Testis (tissue), 5 donors: ENCODE measurements at places on chromosomes 4 and X.

GRCh38 chrX:100829730-100830129, 9.5 kb downstream of the CSTF2 start:
- no peak overlapping the region for H3K27ac ChIP-seq
- no peaks in the 10 kb centered on the region for H3K4me1 ChIP-seq
- no peak overlapping the region for H3K4me3 ChIP-seq
- no peaks in the 10 kb centered on the region for H3K27me3 ChIP-seq
- DNase-seq = no peak

- no peak overlapping the region for H3K4me3 ChIP-seq
- DNase-seq = no peak
- H3K4me1 ChIP-seq = no peaks in the 10 kb centered on the region
- H3K27me3 ChIP-seq = no peaks in the 10 kb centered on the region
- no peaks in the 10 kb centered on the region for H3K36me3 ChIP-seq
Observed at GRCh38 chr4:22670956-22671355, 21.8 kb upstream of the GBA3 start.

GRCh38 chr4:124806403-124806802, 93.9 kb upstream of the ANKRD50 start:
- no peak overlapping the region for H3K27ac ChIP-seq
- DNase-seq = no peak
- no peak overlapping the region for H3K4me3 ChIP-seq
- no peaks in the 10 kb centered on the region for H3K4me1 ChIP-seq
- no peaks in the 10 kb centered on the region for H3K36me3 ChIP-seq
- no peaks in the 10 kb centered on the region for H3K27me3 ChIP-seq

GRCh38 chr4:185265942-185266341, 56.5 kb downstream of the SNX25 start:
- no peaks in the 10 kb centered on the region for H3K27me3 ChIP-seq
- no peak for DNase-seq
- no peak overlapping the region for H3K27ac ChIP-seq
- H3K4me1 ChIP-seq = no peaks in the 10 kb centered on the region

DNA sequence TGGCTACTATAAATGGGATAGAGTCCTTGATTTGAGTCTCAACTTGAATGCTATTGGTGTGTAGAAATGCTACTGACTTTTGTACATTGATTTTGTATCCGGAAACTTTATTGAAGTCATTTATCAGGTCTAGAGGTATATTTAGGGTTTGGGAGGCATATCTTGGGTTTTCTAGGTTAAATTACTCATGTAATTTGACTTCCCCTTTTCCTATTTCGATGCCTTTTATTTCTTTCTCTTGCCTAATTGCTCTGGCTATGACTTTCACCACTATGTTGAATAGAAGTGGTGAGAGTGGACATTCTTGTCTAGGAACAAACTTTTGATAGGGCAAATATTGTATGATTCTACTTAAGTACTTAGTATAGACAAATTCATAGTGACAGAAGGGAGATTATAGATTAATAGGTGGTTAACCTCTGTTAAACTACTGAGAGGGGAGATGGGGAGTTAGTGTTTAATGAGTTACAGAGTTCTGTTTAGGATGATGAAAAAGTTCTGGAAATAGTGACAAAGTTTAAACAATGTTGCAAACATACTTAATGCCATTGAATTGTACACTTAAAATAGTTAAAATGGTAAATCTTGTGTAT, 22.8 kb upstream of the HSPA4L start:
- no peak for DNase-seq
- H3K36me3 ChIP-seq = no peaks in the 10 kb centered on the region
- H3K27me3 ChIP-seq = no peaks in the 10 kb centered on the region
- no peak overlapping the region for H3K27ac ChIP-seq
- H3K4me3 ChIP-seq = no peak overlapping the region

- no peak overlapping the region for H3K4me3 ChIP-seq
- no peak for DNase-seq
- no peaks in the 10 kb centered on the region for H3K36me3 ChIP-seq
- no peaks in the 10 kb centered on the region for H3K4me1 ChIP-seq
- no peaks in the 10 kb centered on the region for H3K27me3 ChIP-seq
- no peak overlapping the region for H3K27ac ChIP-seq
Observed at GRCh38 chr4:160142579-160142978, 1039.7 kb downstream of the RAPGEF2 start.

DNA sequence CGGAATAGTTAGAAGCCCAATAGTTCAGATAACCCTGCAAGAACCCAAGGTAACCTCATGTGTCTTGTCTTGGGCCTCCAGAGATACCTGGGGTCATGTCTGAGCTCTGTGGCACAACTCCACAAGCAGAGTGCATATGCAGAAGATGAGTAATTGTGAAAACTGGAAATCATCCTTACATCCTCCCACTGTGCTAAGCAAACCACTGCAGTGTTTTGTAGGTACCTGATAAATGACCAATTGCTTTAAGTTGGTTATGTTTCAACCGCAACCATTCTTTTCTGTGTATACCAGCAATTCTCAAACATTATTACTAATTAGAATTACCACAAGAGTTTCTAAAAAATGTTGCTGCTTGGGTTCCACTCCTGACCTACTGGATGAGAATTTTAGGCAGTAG, 73.2 kb downstream of the CBLL2 start:
- no peak overlapping the region for H3K4me3 ChIP-seq
- no peak for DNase-seq
- no peaks in the 10 kb centered on the region for H3K27me3 ChIP-seq
- H3K27ac ChIP-seq = no peak overlapping the region

GRCh38 chrX:15989716-15990115, 133.6 kb upstream of the GRPR start:
- H3K4me3 ChIP-seq = no peak overlapping the region
- no peaks in the 10 kb centered on the region for H3K27me3 ChIP-seq
- no peak overlapping the region for H3K27ac ChIP-seq
- H3K36me3 ChIP-seq = no peaks in the 10 kb centered on the region
- no peak for DNase-seq

- DNase-seq = no peak
- H3K4me1 ChIP-seq = no peaks in the 10 kb centered on the region
- H3K4me3 ChIP-seq = no peak overlapping the region
- no peaks in the 10 kb centered on the region for H3K27me3 ChIP-seq
Observed at GRCh38 chrX:2965965-2966364, 36.8 kb upstream of the ARSD start.

GRCh38 chrX:110569506-110569905, 210.9 kb downstream of the RTL9 start:
- H3K4me3 ChIP-seq = no peak overlapping the region
- no peak overlapping the region for H3K27ac ChIP-seq
- no peaks in the 10 kb centered on the region for H3K27me3 ChIP-seq
- H3K4me1 ChIP-seq = no peaks in the 10 kb centered on the region
- no peaks in the 10 kb centered on the region for H3K36me3 ChIP-seq

- DNase-seq = no peak
- H3K27me3 ChIP-seq = no peaks in the 10 kb centered on the region
- H3K36me3 ChIP-seq = no peaks in the 10 kb centered on the region
- H3K27ac ChIP-seq = no peak overlapping the region
- no peak overlapping the region for H3K4me3 ChIP-seq
Observed at GRCh38 chr4:19438233-19438632, 813.5 kb upstream of the SLIT2 start.

DNA sequence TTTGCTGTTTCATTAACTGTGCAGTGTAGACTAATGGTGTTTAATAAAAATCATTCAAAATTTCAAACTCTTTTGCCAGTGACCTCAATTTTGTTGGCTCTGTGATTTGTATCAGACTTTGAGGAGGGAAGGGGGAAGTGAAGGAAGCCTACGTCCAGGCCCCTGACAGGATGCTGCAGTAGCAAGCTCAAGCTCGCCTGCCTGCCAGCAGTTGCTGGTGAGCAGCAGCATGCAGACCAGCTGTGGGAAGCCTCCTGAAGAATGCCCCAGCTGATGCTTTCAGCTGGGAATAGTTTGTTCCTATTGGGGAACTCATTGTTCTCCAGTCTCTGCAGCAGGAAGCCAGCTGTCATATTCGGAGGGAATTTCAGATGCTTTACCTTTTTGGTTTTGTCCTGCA, 495.2 kb downstream of the AFF2 start:
- DNase-seq = peak; percentile 13
- no peak overlapping the region for H3K27ac ChIP-seq
- H3K4me1 ChIP-seq = no peaks in the 10 kb centered on the region
- no peak overlapping the region for H3K4me3 ChIP-seq
- H3K36me3 ChIP-seq = no peaks in the 10 kb centered on the region

DNA sequence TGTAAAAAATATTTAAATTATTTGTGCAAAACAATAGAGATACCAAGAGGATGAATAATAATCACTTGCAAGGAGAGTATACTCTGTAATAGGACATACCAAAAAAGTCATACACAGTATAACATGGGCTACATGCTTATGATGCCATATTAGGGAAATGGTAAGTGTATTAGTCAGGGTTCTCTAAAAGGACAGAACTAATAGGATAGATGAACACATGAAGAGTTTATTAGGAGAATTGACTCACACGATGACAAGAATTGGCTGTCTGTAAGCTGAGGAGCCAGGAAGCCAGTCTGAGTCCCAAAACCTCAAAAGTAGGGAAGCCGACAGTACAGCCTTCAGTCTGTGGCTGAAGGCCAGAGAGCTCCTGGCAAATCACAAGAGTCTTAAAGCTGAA, 151.2 kb downstream of the DTHD1 start:
- H3K4me3 ChIP-seq = no peak overlapping the region
- DNase-seq = no peak
- H3K4me1 ChIP-seq = no peaks in the 10 kb centered on the region
- no peaks in the 10 kb centered on the region for H3K36me3 ChIP-seq

- no peak overlapping the region for H3K27ac ChIP-seq
- no peaks in the 10 kb centered on the region for H3K27me3 ChIP-seq
- no peaks in the 10 kb centered on the region for H3K4me1 ChIP-seq
Observed at GRCh38 chrX:150966742-150967141, 16.4 kb upstream of the HMGB3 start.

DNA sequence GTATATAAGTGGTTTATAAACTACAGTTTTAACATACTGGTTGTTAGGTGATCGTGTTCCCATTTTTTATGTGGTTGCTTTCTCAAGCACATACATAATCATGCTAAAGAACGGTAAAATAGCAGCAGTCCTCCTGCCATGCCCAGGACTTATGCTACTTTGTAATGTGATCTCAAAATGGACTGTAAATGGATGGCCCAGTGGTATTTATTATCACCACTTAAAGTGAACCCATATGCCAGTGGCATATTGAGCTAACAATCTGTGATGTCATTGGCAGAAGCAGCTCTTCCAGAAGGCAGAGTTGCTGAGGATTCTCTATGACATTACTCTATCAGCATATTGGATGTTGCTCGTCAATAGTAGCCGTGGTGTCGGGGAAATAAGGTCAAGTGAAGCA, 28.6 kb downstream of the ANK2 start:
- no peaks in the 10 kb centered on the region for H3K27me3 ChIP-seq
- DNase-seq = no peak
- no peaks in the 10 kb centered on the region for H3K36me3 ChIP-seq
- no peaks in the 10 kb centered on the region for H3K4me1 ChIP-seq

GRCh38 chr4:37733240-37733867, 47.2 kb upstream of the RELL1 start:
- no peak overlapping the region for H3K27ac ChIP-seq
- no peak for DNase-seq
- no peaks in the 10 kb centered on the region for H3K4me1 ChIP-seq
- H3K27me3 ChIP-seq = no peaks in the 10 kb centered on the region

DNA sequence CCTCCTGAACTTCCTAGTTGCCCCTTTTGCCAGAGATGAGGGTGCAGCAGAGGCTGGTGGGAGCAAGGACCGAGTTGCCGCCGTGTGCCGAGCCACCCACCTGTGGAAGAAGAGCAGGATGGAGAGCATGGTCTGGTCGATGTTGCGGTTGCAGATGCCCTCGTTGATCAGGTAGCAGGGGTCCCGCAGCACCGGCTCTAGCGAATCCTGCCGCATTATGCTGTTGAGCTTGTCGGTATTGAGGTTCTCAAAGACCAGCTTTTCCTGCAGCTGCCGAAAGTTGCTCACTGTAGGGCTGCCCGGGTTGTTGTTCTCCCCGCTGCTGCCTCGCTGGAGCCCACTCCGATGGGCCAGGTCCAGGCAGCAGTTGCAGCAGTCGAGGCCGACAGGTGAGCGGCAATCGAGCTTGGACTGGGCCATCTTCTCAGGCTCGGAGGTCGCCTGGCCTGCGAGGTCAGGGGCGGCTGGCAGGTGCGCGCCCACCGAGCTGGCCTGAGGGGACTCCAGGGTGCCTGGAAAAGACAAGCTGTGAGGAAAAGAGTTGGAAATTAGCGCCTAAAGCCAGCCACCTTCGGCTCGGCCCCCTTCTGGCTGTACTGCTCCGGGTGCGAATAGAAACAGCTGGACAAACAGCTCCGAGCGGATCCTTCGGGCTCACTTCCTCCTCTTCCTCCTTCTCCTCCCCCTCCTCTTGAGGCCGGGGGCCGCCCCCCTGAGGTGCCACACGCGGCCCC, 420 bp downstream of the TSC22D3 start:
- H3K4me3 ChIP-seq = peak overlapping the region; percentile 61
- no peaks in the 10 kb centered on the region for H3K27me3 ChIP-seq
- H3K36me3 ChIP-seq = no peaks in the 10 kb centered on the region

DNA sequence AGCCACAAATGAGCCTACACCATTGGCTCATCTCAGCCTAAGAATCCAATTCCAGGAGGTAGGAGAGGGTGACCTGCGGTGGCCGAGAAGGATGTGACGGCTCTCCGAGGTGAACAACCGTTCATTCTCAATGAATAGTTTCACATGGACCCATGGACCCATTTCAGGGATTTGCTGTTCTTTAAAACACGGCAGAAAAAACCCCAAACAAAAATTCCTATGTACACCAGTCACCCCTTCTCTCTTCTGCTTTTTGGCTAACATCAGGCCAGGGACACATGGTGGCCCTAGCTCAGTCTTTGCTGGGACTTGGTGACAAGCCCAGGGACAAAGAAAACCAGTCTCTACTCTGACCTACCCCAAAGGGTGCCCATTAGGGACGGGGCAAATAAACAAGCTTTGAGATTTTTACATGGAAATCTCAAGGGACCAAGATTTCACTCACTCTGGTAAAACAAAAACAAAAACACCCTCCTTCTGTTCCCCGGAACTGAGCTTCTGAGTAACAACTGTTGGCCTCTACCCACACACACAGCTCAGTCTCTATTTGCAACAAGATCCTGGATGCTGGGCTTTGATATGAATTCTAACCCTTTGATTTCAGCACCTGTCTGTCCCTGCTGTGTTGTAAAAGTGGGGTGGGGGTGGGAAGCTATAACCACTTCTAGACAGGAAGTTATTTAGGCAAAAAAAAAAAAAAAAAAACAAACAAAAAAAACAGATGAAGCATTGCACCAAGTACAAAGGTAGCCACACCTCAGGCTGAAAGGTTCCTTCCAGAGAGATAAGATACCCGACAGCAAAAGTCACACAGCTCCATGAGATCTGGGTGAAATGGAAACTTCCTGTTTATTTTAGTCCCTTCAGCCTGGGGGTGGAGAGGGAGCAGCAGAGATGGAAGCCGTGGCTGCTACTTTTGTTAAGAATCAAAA, 49.0 kb downstream of the DDX3X start:
- H3K4me1 ChIP-seq = no peaks in the 10 kb centered on the region
- no peak for DNase-seq
- no peak overlapping the region for H3K27ac ChIP-seq
- H3K4me3 ChIP-seq = no peak overlapping the region
